ENCODE measurements at places on chromosomes 11 and 22.
A peak's percentile ranks its signal among the peaks of the same experiment; 100 is the strongest.

- no peak for DNase-seq
These were observed 2.9 kb upstream of the HMBS start for GRCh38 chr11:119081682-119082260.

GRCh38 chr11:86978756-86979608 is 23.8 kb upstream of the FZD4 start:
- DNase-seq, result peak; percentile 15

- no peak for DNase-seq
These were observed 3.9 kb downstream of the TUBA8 start for GRCh38 chr22:18114495-18114894.

GRCh38 chr22:28450109-28450508 is 229.5 kb downstream of the TTC28 start:
- no peak for DNase-seq

- DNase-seq, result no peak
These were observed 1.9 kb upstream of the LIF start for GRCh38 chr22:30248484-30248883.

GRCh38 chr11:2704896-2705606 is 5.3 kb upstream of the KCNQ1OT1 start:
- no peak for DNase-seq

DNA sequence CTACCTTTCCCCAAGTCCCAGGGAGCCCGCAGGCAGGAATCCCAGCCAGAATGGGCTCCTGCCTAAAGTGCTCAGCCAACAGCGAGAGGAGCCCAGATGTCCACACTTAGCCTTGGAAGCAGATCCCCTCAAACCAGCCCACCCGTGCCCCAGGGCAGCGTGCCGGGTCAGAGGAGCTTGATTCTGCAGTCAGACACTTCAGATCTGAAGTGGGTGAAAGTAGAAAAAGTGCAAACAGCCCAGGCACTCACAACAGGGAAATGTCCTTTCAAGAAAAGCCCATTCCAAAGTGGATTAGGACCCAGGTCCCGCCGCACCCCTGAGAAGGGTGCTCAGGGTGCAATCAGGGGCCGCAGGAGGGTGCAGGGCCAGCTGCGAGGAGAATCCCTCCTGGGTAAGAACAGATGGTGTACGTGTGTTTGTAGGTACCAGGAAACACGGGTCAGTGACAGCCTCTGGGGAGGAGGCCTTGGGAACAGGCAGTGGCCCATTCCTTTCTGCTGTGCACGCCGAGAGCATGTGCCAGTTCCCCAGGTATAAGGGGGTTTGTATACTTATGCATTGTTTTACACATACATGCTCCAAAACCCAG is 17.7 kb downstream of the ELFN2 start:
- DNase-seq, result no peak

GRCh38 chr11:92784331-92784730 is 185.1 kb upstream of the MTNR1B start:
- no peak for DNase-seq

- no peak for DNase-seq
These were observed 29.1 kb upstream of the ANO1 start for GRCh38 chr11:70049045-70049444.

DNA sequence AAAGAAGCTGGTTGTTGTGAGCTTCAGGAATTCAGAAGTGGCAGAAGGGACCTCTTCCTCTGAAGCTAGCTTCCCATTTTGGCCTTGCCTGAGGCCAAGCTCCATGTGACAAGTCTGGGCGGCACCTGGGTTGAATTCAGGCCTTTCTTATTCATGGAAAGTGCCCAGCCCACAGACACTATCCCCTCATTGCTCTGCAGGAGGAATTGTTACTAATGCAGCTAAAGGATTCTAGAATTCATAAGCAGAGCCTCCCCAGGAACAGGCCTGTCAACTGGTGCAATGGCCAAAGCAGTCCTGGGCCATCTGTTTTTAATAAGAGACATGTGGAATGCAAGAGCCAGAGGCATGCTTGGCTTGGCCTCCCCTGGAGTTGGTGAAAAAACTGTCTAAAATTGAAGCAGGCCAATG is 71.4 kb downstream of the SLC1A2 start:
- no peak for DNase-seq

DNA sequence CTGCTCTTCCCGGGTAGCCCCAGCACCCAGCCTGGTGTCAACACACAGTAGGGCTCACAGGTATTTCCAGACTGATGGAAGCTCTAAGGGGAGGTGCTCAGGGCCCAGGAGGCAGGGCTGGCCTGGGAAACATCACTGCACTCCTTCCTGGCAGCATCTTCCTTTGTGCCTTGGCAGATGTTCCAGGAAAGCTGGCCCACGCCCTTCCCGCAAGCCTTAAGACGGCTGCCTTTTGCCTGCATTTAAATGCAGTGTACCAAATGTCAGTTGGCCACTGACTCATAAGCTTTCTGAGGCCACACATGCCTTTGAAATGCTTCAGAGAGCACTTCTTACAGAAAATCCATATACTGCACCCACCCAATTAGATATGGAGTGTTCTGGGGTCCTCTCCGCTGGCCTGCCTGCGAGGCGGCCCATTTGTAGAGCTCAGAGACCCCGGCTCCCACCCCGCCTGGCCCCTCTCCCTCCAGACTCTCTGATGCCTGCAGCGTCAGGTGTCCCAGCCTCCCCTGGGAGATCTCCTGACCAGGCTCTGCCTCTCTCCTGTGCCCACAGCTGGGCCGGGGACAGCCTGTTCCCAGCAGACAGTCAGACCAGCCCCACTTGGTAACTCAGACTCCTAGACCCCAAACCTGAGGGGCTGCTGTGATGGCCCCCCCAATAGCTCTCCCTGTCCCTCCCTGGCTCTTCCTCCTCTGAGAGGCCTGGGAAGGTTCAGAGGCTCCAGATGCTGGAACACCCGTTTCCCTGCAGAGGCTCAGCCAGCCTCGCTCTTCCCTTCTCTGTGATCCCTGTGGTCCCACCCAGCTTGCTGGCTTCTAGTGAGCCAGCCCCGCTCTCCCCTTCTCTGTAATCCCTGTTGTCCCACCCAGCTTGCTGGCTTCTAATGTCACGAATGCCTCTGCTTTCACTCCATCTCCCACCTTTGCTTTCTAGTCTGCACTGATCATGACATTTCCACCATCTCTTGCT is 47.6 kb upstream of the THY1 start:
- DNase-seq, result no peak

GRCh38 chr11:34928268-34928959 is 12.0 kb downstream of the PDHX start:
- DNase-seq, result no peak

- DNase-seq, result no peak
These were observed 12.5 kb upstream of the FADS3 start for GRCh38 chr11:61903845-61904244.

- DNase-seq, result no peak
These were observed 1.4 kb downstream of the PRR14L start for GRCh38 chr22:31748490-31748889.

DNA sequence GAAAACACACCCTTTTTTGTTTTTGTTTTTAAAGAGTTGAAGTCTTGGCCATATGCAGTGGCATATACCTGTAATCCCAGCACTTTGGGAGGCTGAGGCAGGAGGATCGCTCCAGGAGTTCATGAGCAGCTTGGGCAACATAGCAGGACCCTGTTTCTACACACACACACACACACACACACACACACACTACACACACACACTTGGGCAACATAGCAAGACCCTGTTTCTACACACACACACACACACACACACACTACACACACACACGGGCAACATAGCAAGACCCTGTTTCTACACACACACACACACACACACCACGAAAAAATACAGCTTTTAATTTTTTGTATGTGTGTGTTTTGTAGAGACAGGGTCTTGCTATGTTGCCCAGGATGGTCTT is 54.5 kb downstream of the HIPK3 start:
- no peak for DNase-seq

- DNase-seq, result no peak
These were observed 12.9 kb downstream of the NEAT1 start for GRCh38 chr11:65435411-65435931.

DNA sequence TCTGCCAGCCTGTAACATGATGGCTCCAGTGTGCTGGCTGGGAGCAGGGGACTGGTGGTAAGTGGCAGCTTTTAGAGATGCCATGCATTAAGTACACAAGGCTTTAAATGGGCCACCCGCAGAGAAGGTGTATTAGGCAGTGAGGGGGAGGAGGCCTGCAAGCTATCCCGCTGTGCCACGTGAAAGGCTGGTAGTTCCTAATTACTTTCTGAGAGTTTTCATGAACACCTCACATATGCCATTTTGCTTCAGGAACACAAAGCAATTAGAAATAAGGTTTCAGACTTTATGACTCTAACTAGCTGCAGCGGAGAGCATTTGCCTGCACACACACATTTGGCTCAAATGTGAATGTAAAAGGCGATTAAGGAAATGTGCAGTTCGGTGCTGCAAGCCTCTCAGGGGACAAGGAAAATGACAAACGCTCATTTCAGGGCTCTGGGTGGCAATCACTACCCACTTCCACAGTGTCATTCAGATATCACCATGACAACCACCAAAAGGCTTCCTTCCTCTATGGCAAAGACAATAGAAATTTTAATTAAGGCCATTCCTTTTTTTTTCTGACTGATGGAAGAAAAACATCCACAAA is 116.6 kb downstream of the PLEKHA7 start:
- no peak for DNase-seq

- no peak for DNase-seq
These were observed 15.3 kb upstream of the MUC5B start for GRCh38 chr11:1207401-1208143.

GRCh38 chr22:26599505-26599904 is 9.6 kb upstream of the TPST2 start:
- DNase-seq, result no peak

DNA sequence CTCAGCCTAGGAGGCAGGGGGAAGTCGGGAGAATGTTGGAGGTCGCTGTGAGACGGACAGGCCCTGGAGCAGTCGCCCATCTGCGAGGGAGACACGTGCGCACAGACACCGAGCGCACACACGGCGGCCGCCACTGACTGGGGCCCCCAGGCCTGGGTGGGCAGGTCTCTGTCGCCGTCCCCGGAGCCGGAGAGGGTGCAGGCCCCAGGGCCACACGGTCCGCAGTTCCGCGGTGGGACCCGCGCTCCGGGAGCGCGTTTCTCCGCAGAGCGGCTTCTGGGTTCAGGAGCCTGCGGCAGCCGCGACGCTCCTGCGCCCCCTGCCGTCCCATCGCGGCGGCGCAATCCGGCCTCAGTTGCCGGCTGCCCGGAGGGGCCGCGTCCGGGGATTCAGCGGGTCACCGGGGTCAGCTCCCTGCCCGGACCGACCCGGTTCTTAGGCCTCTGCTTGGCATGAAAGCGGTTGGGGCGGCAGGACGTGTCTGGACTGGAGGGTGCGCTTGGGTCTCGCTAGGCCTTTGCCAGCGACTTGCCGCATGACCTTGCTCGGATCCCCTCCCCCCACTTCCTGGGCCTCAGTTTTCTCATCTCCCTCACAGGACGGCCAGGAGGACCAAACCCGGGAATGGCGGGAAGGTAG is 31.2 kb downstream of the PDE2A start:
- peak; percentile 50 for DNase-seq

DNA sequence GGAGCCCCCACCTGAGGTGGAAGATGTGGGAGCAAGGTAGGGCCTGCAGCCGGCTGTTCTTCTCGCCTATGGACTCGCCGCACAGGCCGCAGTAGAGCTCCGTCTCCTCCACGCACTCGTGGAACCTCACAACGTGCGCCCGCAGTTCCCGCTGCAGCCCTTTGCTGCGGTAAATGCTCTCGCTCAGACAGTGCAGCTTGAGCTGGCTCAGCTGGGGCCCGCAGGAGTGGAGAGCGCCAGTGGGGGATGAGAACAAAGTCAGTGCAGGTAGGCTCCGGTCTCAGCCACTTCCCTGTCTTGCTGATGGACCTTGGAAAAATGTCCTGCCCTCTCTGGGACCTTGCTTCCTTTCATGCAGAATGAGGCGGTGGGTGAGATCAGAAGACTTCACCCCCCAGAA is 10.2 kb downstream of the RAPSN start:
- DNase-seq, result no peak

- DNase-seq, result peak; percentile 53
These were observed 5.8 kb upstream of the MIEF1 start for GRCh38 chr22:39496131-39496838.

- DNase-seq, result no peak
These were observed 32.2 kb upstream of the ARFGAP3 start for GRCh38 chr22:42889304-42889703.

DNA sequence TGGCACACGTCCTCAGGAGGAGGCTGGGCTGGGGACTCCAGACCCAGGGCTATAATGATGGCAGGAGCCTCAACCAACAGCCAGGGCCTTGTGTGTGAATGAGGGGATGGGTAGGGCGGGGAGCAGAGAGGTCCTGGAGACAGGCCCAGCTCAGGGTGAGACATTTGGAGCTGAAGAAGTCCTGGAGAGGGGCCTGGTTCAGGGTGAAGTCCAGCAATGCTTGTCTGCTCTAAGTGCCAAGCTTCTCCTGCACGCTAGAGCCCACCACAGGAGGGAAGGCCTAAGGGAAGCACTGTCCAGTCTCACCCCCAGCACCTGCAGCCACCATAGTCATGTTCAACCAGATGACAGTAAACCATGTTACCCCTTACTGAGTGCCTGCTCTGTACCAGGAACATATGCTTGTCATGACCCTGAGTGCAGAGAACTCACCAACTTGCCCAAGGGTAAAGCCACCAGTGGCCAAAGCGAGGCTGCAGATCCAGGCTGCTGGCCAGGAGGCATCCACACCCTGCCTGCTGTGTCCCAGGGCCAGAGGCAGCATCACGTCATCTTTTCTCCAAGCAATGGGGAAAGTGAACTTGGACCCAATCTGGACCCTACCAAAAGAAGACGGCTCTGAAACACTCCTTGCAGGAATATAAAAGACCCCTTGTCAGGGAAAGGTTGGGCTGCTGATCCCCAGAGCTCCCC is 24.0 kb downstream of the LMO1 start:
- no peak for DNase-seq

DNA sequence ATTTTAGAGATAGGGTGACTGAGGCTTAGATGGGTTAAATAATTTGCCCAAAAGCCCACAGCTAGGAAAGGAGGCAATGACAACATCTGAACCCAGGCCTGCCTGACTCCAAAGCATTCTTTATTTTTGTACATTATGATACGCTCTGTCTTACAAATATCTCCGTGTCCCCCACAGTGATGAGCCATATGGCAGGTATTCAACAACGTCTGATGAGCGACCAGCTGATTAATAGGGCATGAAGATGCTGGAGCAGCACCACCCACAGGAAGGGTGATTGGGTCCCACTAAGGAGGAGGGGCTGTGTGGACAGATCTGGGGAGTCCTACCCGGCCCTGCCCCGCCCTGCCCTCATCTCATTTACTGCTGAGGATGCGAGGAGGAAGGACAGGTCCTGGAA is 380.6 kb downstream of the CADM1 start:
- no peak for DNase-seq

DNA sequence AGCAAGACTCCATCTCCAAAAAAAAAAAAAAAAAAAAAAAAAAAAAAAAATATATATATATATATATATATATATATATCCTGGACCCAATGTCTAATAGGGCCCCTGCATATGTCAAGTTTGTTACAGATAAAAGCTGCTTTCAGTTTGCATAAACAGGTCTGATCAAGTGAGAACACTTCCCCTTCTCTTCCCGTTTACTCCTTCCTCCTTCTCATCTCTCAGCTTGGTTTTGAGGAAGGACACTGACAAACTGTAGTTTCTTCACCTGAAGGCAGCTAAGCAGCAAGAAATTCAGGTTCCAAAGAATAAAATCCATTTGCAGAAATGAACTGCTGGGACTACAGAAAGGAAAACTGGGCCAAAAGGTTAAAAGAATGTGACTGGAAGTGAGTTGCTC is 11.7 kb downstream of the THOC5 start:
- no peak for DNase-seq

GRCh38 chr11:78878631-78879030 is 304.0 kb upstream of the NARS2 start:
- DNase-seq, result no peak
